Omental fat pad (tissue), 4 donors: ENCODE measurements at places on chromosomes 2 and 18. TPM values are rescaled to one million over a fixed set of nuclear protein-coding genes. Genes with fewer than 3 reads are reported as not detected.

Gene CRYBA2
- total RNA-seq: not detected

Gene CETN1
- not detected for total RNA-seq

DNA sequence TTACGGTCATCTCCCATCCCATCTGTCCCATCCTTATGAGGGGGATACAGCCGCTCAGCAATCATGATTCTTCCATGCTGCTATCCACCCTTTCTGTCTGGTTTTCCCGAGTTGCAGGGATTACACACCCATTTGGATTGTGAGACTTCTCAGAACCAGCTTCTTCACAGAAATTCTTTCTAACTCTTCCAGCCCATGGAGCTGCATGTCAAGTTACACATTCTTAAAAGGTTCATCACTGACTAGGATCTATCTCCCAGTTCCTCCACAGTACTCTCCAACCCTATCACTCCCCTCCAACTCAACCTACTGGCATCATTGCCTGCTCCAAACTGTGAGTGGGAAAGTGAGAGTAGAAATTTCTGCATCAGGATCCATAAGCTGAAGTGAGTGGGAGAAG, 558.2 kb upstream of the TNP1 start:
- DNase-seq: no peak

DNA sequence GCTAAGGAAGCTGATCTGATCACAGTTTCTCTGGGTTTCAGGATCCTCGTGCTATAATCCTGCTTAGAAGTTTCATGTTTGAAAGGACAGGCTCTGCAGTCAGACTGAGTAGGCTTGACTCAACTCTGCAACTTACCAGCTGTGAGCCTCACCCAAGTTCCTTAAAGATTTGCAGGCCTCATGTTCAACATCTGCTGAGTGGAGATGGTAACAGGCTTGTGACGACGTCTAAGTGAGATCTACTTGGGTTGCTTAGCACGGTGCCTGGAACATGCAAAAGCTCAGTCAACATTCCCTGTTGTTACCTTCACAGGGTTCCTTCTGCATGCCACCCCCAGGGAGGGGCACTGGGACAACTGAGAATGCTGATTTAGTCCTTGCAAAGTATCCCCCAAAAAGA, 164.2 kb downstream of the C1D start:
- no peak for DNase-seq

- DNase-seq: no peak
Measured at GRCh38 chr2:160061944-160062291, 497 bp downstream of the PLA2R1 start.

DNA sequence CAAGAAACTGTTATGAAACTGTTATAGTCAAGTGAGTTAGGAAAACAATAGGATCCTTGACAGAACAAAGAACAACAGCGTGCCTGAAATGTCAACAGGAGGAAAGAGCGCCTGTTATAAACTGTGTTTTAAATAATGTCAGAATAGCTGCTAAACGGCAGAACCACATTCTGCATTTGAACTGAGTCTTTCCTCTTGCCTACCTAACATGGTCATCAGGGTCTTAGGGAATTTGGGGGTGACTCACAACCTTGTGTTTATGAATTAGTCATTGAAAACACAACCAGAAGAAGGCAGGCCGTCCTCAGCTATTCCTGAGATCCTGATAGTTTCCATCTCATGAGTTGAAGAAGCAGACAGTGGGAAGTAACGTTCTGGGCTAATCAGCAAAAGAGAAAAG, 222.0 kb upstream of the FN1 start:
- DNase-seq: no peak

- no peak for DNase-seq
Measured at GRCh38 chr2:168895771-168896170, 5.3 kb upstream of the G6PC2 start.
